ENCODE measurements at places on chromosomes 11 and 22.

DNA sequence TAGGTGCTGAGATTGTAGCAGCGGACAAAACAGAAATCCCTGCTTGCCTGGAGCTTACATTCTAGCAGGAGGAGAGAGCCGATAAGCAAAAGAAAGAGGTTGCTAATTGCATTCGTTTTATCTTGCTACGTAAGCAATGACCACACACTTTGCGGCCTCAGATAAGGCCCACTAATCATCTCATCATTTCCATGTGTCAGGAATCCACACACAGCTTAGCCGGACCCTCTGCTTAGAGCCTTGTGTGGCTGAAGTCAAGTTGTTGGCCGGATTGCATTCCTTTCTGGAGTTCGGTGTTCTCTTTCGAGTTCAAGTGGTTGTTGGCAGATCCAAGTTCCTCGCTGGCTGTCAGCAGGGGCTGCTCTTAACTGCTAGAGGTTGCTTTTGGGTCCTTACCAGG, 101.6 kb downstream of the CHST1 start:
- no peak for DNase-seq

DNA sequence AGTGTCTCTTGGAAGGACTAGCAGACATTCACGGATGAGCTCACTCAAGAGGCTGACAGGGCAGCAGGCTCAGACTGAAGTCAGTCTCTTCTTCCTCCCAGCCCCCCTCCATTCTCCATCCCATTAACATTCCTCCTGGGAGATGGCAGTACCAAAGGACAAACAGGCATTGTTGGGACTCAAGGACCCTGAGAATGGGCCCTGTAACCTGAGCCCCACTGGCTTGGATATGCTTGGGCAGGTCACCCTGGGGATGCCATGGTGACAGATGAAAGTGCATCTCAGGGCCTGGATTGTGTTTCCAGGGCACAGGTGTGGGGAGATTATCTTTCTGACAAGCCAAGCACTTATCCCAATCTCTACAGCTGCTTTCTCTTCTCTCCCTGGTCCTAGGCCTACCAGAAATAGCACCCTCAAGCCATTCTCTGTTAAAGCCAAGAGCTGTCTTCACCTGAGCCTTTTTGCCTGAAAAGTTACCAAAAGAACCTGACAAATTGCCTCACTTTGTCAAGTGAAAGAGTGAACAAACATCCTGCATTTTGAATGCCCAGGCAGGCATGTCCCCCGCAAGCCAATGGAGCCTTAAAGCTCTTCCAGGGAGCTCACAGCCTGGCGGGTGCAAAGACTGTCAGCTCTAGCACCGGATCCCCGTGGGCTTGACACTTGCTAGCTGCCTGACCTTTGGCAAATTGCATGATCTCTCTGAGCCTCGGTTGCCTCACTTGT, 366.0 kb upstream of the NARS2 start:
- DNase-seq, result no peak

DNA sequence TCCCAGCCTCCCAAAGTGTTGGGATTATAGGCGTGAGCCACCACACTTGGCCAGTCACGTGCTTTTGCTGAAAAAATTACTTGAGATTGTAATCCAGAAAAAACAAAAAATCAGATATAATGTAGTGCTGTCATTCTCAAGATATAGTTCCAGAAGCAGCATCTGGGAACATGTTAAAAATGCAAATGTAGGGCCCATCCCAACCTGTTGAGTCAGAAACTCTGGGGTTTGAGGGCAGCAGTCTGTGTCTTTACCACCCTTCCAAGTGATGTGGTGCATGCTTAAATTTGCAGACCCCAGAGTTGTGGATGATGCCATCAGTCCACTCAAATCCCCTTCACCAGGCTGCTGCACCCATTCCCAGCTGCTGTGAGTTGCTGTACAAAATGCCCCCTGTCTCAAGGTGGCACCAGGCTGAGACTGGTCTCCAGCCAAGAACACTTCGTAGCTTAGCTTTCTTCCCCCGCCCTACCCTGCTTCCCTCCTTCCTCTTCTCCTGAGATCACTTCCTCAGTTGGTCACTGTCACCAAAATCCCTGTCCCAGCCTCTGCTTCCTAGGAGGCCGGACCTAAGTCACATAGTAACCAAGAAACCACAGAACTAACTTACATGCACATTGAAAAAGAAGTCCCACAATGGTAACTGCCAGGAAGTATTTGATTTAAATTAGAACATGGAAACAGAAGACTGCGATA, 18.2 kb upstream of the ARRB1 start:
- DNase-seq, result no peak

DNA sequence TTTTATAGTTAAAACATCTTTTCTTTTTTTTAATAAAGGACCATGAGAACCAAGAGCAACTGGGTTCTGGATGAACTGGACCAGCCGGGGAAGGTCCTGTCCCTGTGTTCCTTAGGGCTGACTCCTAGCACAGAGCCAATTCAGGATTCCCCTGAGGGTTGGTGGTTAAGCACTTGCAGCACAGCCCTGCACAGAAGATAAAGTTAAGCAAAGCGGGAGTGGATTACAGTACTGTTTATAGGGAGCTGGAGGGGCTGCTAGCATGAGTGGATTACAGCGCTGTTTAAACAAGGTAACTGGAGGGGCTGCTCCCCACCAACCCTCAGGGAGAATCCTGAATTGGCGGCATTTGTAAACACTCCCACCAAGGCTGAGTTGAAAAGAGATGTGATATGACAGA, 90.6 kb downstream of the CELSR1 start:
- no peak for DNase-seq

- DNase-seq, result no peak
Measured at GRCh38 chr11:46918083-46918787, at the start of gene LRP4. Gene LRP4, minus strand, starts transcription at chr11:46918550. Its CDS starts 171 bp downstream, at chr11:46918379.

DNA sequence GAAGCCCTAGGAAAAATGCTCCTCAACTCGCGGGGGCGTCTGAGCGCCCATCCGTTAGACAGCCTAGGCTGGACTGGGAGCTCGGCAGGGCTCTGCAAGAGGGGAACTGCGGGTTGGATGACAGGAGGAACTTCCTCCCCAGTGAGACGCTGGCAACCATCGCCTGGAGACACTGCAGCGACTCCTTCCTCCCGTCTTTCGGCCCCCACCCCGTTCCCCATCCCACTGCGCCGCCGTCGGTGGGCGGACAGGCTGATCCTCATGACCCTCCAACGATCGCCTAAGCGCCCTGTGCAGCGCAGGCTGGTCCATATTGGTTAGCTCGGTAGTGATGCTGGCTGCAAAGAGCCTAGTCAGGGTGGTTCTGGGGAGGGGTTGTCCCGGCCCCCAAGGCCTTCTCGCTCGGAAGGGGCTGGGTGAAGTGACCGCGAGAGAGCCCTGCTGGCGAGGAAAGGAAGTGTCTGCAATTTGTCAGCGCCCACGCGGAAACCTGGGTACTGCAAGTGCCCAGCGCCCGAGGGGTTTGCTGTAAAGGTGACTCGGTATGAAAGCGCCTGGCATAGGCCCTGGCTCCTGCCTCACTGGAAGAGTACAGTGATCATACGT, 638 bp downstream of the NRGN start:
- DNase-seq, result no peak

DNA sequence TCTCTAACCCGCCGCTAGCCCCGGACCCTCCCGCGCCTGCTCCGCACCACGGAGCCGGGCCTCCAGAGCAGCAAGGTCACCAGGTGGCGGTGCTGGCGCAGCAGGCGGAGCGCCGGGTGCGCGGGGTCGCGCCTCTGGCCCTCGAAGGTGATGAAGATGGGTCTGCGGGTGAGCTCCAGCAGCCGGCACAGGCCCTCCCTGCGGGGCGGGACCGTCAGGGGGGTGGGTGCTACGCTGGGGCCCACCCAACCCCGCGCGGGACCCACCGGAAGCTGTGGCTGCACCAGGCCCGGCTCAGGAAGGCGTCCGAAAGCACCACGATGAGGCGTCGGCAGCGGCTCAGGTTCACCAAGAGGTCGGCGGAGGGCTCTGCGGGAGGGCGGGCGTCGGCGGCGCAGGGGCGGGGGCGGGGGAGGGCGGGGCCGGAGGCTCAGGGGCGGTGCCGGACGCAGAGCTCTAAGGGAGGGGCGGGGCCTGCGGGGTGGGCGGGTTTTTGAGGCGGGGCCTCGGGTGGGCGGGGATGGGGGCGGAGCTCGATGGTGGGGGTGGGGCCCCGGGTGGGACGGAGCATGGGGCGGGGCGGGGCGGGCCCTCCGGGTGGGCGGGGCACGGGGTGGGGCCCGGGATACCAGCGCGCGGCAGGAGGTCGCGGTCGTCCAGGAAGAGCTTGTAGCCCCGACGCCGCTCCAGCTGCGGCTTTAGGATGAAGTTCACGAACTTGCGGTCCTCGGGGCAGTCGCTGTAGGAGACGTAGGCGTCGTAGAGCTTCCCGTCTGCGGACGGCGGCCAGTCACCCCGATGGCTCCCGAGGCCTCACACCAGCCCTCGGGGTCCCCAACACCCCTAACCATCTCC, 7.8 kb downstream of the SIGIRR start:
- DNase-seq, result peak; percentile 85

DNA sequence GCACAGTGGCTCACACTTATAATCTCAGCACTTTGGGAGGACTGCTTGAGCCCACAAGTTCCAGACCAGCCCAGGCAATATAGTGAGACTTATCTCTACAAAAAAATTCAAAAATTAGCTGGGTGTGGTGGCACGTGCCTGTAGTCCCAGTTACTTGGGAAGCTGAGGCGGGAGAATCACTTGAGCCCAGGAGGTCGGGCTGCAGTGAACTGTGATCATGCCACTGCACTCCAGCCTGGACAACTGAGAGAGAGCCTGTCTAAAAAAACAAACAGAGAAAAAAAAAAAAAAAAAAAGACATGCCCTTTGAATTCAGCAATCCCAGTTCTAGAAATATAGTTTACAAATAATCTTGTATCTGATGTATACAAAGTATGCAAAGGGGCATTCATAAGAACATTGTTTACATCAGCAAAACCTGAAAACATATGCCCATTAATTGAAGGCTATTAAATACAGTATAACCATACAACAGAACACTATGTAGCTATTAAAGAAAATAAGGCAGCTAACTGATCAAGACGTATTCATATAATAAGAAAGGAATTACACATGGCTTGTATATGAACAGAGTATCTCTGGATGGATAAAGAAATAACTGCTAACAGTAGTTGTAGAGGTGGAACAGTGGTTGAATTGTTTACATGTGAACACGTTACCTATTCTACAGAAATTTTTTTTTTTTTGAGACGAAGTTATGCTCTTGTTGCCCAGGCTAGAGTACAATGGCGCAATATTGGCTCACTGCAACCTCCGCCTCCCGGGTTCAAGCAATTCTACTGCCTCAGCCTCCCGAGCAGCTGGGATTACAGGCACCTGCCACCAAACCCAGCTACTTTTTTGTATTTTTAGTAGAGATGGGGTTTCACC, 35.7 kb downstream of the CELF1 start:
- no peak for DNase-seq

DNA sequence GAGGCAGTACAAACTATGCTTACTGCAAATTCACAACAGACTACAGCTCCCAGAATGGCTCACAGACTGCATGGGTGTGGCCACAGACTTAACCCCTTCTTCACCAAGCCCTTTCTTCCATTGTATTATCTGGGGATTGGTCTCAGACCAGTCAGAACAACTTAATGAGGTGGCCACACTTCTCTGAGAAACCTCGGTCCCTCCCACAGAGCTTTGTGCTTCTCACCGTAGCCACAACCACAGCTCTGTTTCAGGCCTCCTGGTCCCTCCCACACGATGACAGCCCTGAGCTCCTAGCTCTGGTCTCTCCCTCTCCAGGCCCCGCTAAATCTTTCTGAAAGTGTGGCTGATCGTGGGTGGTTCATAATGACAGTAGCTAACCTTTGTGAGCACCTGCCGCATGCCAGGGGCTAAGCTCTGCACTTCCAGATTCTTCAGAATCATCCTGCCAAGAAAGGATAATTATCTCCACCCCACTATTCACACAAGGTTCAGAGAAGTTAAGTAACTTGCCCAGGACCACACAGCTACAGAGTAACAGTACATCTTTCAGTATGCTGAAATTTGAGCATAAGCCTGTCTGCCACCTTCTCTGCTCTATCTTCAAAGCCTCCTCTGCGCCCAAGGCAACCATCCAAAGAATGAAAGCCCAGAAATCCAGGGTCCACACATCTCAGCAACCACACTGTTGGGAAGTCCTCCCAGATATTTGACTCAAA, 5.4 kb downstream of the PDE2A start:
- no peak for DNase-seq

GRCh38 chr11:73761403-73761945, 600 bp upstream of the RAB6A start:
- DNase-seq, result no peak

GRCh38 chr11:46277622-46278386, at the start of gene CREB3L1:
Gene CREB3L1, plus strand, starts transcription at chr11:46277662. Its CDS starts 450 bp downstream, at chr11:46278112.
- DNase-seq, result no peak

- peak; percentile 35 for DNase-seq
Measured at GRCh38 chr11:85823816-85824215, 12.9 kb upstream of the SYTL2 start.

- no peak for DNase-seq
Measured at GRCh38 chr11:68659158-68659921, 25.0 kb upstream of the GAL start.

- DNase-seq, result no peak
Measured at GRCh38 chr11:12086271-12087074, 23.9 kb upstream of the MICAL2 start.

- DNase-seq, result no peak
Measured at GRCh38 chr11:821512-822371, 3.0 kb downstream of the PNPLA2 start.

GRCh38 chr11:73028611-73029010, 113.5 kb downstream of the FCHSD2 start:
- no peak for DNase-seq

GRCh38 chr22:35852076-35852475, 134.4 kb downstream of the APOL5 start:
- DNase-seq, result no peak

DNA sequence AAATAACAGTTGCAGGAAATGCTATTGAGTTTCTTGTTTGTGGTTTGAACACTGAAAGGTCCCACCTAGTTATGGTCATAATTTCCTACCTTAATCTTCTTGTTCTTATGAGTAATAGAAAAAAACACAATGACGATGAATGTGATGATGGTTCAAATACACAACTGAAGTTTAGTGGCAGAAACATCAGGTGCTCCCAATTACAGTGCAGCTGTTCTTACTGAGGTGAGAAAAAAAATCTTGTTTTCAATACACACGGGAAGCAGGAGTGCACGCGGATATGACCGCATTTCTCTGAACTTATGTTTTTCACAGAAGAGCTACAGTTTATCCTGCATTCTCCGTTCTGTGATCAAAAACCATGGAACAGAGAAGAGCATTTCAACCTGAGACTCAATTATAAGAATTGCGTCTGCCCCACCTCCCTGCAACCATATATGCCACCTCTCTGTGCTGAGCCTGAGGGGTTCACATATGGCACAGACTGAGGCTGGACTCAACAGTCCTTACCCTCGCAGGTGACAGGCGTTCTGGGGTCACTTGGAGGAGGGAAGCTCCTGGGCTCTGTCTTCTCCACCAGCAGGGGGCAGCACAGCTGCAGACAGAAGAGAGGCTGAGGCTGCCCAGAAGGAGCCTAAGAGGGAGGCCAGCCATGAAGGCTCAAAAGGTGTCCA, 99.7 kb upstream of the IGLL5 start:
- peak; percentile 37 for DNase-seq

DNA sequence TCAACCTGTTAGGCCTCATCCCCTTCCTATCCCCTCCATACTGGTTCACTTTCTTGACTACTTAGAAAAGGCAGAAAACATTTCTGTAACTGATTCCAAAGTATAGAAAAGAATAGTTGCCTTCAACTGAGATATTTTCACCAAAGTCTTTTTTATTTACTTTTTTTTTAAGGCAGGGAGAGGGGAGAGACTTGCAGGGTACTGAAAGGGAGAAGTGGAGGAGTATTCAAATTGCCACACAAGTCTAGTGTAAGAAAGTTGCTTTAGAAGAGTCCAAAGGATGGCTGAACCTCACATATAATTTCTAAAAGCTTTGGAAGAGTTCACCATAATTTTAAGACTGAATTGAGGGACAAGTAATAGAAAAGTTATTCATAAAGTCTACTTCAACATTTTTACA, 6.3 kb downstream of the PHF21A start:
- no peak for DNase-seq

All from stimulated activated CD8-positive, alpha-beta memory T cell treated with anti-CD3 and anti-CD28 coated beads, Interleukin-2, amount 100 ng/mL, for 1 hour (primary cell).